Substantia nigra (tissue), 51 donors: ENCODE measurements at places on chromosomes 13 and 19.

DNA sequence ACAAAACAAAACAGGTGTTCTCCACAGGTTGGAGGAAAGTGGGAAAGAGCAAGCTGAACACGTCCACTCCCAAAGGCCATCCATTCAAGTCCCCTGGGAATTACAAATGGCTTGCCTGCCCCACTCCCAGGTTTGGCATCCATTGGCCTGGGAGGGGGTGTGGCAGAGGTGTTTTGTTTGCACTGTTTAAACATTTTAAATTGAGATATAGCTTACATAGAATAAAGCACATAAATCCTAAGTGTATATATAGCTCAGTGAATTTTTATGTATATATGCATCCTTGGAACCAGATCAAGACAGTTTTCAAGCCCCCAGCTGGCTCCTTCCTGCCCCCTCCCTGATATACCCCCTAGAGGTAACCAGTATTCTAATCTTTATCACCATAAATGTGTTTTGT, 12.7 kb downstream of the SLC25A42 start:
- DNase-seq, result no peak

DNA sequence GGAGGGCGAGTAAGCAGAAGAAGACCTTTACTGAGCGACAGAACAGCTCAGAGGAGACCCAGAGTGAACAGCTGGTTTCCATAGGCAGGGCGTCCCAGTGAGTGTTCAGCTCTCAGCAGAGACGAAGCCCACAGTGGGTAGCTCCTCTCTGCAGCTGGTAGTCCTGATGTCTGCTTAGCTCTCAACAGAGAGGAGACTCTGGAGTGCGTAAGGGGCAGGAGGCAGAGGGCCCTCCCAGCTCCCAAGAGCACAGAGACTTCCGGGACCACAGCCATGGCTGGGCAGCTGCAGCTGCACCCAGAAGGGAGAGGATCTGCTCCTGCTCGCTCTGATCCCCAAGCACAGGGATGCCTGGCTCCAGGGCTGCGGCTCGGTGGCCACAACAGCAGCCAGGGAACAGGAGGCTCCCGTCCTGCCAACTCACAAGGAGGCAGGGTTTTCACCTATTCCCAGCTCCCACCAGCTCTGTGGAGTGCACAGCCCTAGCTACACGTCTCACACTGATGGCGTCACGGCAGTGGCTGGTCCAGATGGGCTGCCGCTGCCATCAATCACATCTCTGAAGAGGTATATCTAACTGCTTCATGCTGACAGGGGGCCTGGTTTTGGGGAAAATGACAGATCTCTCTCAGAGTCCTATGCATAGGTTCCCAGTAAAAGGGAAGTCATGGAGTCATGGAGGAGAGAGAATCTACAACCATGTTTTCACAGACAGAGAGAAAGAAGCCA, 2660.1 kb upstream of the PCDH20 start:
- no peak for DNase-seq

- DNase-seq, result no peak
Measured at GRCh38 chr19:10289836-10290356, at the start of gene ICAM5. Gene ICAM5 (plus strand): TSS chr19:10289952. CDS start chr19:10290044, 92 bp downstream.

DNA sequence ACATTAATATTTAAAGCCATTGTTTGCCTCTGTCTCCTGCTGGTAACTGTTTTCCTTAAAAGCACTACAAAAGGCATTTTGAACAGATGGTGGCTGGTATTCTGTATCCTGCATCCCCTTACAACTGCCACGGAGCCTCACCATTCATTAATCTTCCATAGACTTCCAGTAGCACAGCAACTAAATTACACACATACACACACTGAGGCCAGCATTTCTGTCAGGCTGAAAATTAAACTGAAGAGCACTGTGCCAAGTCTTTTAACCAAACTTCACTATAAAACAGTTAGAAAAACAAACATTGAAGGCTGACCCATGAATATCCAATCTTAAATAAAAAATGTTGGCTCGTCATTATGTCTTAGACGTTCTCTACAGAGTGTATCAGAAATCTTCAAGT, 697.8 kb downstream of the DACH1 start:
- no peak for DNase-seq

- DNase-seq, result no peak
Measured at GRCh38 chr19:44891016-44891882, at the start of gene TOMM40. Gene TOMM40 (plus strand): TSS chr19:44891254. CDS start chr19:44891416, 162 bp downstream.

DNA sequence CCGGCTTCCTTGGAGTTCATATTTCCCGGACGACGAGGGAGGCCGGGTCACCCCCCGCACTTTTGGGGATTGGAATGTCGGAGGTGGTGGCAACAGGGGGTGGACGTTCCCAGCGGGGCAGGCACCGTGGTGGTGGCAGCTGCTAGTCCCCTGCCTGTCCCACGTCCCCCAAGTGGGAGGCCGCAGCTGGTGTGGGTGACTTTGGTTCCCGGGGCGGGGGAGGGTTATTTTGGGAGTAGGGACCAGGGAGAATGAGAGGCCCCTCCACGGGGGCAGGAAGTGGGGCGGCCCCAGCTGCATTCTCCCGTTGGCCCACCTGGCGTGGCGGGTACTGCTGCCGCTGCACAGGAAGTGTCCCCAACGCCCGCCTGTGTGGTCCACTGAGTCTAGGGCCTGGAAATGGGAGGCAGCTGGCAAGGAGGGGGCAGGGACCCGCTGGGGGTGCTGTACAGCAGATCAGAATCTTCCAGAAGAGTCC, 11.1 kb upstream of the PLIN3 start:
- DNase-seq, result no peak

DNA sequence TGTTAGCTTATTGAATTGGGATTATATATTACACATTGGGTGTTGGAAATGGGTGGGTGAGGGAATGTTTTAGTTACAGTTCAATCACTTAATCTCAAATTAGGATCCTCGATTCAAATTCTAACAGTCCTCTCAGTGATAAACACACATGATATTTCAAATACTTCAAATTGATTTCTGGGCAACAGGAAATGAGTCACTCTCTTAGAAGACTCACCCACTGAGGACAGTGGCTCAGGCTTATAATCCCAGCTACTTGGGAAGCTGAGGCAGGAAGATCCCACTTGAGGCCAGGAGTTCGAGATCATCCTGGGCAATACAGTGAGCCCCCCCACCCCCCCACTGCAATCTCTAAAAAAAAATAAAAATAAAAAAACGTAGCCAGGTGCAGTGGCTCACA, 435.3 kb downstream of the KLF12 start:
- no peak for DNase-seq

- DNase-seq, result no peak
Measured at GRCh38 chr19:46488551-46488950, 7.1 kb downstream of the PNMA8B start.
